Esophagus squamous epithelium (tissue), 5 donors: ENCODE measurements at places on chromosomes 7 and 10.

DNA sequence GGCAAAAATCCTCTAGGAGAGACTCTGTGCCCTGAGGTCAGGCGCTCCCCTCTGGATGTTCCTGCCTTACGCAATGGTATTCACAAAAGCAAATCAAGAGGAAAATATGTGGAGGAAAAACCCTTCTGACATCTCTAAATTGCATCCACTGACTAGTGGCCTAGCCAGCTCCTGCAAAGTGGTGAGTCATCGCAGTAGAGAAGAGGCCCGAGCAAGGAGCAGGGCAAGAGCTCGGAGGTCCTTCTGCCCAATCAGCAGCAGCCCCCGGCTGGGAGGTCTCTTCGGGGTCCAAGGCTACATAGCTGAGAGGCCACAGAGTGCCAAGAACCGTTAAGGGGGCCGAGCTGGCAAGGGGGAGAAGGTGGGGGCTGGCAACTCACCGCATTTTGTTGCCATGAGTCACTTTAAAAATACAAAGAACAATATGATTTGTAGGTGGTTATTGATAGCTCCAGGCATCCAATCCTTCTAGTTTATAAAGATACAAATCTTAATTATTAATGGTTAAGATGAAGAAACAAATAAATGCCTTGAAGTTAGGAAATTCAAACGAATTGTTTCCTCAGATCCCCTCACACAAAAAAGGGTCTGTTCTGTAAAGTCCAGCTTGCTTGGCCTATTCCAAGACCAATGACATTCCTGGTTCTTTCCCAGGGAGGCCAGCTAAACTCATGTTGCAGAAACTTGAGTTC lies 161.6 kb downstream of the PKD1L1 start:
- no peak for DNase-seq

GRCh38 chr10:25481467-25481866 lies 306.7 kb downstream of the GPR158 start:
- no peak for DNase-seq

- no peak for DNase-seq
Measured at GRCh38 chr7:25389489-25390106, 161.3 kb upstream of the NPVF start.

- DNase-seq: no peak
Measured at GRCh38 chr7:88218836-88219605, 817 bp downstream of the SRI start.

DNA sequence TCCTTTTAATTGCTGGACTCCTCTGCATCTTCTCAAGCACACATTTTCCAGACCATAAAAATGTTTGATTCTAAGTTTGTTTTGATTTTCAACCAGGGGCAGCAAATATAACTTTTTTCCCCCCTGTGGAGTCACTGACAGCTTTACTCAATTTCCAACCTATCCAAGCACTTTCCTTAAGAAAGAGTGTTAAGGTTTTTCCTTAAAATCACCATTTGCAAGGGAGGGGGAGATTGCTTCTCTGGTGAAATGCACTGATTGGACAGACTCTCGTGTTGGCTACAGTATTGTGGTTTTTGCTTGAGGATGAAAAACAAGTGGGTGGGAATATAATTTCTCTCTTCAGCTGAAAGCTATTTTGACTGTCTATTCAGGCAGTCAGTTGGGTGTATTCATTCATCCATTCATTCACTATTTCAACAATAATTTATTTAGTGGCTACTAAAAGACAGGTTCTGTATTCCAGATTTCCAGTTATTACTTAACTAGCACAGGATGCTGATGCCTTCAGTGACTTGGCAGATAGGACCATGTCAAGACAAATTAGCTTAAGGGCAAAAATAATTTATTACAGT lies 146.3 kb downstream of the BAMBI start:
- no peak for DNase-seq

DNA sequence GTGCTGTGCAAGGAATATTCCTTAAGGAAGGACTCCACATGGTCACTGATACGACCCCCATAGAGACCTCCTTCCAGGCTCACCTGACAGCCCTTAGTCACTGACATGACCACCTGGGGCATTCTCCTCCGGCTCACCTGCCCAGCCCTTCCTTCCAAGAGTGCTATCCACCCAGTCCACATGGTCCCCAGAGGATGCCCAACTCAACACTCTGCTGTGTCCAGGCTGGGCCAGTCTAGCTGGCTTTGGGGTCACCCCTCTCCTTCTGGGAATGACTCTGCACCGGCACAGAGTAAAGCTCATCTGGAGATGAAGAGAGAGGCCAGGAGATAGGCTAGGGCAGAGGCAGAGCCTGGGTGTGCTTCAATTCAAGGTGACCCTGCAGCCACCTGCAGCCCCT lies 300.8 kb downstream of the TNS3 start:
- DNase-seq: no peak

- DNase-seq: no peak
Measured at GRCh38 chr7:121382473-121382872, 13.6 kb downstream of the FAM3C start.

GRCh38 chr10:5376450-5376849 lies 11.7 kb downstream of the UCN3 start:
- no peak for DNase-seq

DNA sequence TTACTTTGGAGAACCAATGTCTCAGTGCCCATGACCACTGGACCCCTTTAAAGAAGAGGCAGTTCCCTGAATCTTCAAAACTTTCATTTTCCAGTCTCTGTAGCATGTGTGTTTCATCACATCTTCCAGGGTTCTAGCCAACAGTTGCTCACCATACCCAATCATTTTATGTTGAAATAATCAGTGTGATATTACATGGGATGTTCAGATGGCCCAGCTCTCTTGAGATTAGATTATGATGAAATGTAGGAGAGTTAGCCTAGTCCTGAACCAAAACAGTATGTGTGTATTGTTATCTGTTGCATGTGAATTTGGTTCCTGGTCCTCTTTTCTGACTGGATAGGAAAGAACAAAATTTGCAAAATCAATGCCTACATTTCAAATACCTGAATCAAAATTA lies 144.5 kb downstream of the ANKRD7 start:
- DNase-seq: no peak

DNA sequence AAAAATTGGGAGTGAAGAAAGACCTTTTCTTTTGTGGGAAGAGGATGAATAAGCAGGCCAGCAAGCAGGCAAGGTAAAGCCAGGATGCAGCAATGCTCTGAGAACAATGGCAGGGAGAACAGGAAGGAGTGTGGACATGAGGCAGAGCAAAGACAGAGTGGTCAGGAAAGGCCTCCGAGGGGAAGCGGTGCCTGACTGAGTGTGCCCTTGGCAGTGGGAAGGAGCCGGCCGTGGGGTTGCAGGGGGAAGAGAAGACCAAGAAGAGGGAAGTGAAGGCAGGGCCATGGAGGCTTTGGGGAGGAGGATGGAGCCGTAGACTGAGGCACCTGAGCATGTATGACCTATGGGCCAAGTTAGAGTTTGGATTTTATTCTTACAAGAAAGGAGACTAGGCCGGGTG lies 21.9 kb upstream of the ZNF212 start:
- no peak for DNase-seq

GRCh38 chr7:121872831-121873288 lies at the start of gene PTPRZ1:
Gene PTPRZ1 (plus strand): TSS chr7:121873161. CDS start chr7:121873500, 339 bp downstream.
- no peak for DNase-seq

GRCh38 chr7:88759230-88760135 lies at the start of gene ZNF804B:
Gene ZNF804B (plus strand): TSS chr7:88759700. CDS start chr7:88759977, 277 bp downstream.
- no peak for DNase-seq

GRCh38 chr7:148664324-148664723 lies 34.4 kb upstream of the CUL1 start:
- no peak for DNase-seq

DNA sequence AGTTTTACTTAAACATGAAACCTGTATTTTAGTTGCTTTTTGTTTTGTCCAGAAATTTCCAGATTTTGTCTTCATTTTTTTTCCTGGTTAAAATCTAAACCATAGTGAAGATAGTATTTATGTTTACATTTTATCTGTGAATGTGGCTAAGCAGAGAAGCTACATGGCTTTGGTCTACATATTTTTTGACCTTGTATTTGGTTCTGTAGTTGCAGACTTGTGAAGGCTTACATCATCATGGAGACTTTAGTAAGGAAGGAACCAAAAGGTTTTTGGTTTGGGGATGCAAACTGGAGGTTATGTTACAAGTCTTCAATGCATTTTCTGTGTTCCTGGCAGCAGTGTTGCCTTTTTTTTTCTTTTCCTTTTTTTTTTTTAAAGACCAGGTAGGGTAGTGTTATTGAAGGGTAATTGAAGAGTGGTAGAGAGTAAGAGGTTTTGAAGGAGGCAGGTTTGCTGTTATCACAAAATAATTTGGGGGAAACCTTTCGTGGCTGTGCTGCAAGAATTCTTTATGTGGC lies 30.9 kb upstream of the VDAC2 start:
- DNase-seq: no peak

DNA sequence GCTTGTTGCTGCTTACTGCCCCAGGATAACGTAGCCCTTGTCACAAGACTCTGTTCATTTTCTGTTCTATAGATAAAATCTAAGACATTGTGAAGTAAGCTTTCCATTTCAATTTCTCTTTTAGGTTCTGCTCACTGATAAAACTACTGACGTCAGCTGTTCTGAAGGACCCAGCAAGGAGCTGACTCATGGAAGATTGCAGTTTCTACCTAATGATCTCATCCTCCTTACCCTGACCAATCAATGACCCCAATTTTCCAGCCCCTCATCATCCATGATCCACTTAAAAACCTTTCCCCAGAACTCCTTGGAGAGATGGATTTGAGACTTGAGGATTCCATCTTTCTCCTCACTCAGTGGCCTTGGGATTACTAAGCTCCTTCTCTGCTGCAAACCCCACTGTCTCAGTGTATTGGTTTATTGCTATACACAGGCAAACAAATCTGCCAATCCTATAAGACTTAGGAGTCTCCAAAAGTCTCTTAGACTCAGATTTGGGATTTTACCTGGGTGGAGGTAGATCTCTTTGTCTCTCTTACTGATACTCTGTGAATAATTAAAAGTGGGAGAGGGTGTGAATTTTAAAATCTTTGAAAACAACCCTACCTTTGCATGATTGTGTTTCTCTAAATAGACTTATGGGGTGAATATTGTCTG lies 109.2 kb upstream of the TRIM24 start:
- no peak for DNase-seq

- no peak for DNase-seq
Measured at GRCh38 chr7:20343941-20344340, 13.2 kb downstream of the ITGB8 start.

DNA sequence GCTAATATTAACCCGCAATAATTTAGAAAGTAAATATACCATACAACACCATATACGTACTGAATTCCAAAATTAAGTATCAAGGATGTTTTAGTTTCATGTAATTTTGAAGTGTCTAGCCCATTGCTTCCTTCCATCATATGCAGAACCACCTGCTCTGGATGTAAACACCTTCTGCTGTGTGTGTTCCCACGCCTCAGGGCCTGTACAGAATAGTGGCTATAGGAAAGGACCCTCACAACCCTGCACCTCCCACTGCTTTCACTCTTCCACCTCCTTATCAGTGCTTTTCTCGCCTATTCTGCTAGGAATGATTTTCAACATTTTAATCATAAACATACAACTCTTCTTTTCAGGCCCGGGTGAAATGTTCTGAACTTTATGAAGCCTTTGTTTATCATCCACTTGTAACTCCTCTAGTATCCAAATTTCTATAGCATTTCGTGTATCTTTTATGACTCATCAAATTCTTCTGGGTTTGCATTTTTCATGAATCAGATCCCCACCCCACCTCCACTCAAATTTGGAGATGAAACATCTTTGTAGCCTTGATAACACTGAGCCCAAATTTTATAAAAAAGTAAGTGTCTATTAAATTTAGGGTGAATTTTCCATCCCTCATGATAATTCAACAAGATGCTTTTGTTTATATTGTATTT lies 1106.8 kb upstream of the C7orf33 start:
- DNase-seq: no peak

- no peak for DNase-seq
Measured at GRCh38 chr7:129769866-129770808, 158.6 kb downstream of the NRF1 start.

DNA sequence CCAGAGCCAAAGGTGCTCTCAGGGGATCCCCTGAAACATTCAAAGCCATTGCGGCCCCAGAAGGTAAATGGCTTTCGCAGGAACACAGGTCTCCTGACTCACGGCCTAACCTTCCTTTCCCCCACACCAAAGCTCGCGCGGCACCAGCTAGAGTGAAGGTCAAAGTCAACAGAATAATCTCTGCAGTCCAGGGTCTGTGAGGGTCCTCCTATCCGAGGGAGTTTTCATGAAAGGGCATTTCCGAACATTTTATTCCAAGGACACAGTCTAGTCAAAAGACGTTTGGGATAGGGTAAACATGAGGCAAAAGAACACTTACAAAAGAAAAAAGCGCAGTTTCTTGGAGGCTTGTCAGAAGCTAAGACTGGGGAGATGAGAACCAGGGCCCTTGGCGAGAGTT lies 559 bp upstream of the STEAP2 start:
- no peak for DNase-seq

- no peak for DNase-seq
Measured at GRCh38 chr10:6781133-6781770, 201.2 kb upstream of the PRKCQ start.

DNA sequence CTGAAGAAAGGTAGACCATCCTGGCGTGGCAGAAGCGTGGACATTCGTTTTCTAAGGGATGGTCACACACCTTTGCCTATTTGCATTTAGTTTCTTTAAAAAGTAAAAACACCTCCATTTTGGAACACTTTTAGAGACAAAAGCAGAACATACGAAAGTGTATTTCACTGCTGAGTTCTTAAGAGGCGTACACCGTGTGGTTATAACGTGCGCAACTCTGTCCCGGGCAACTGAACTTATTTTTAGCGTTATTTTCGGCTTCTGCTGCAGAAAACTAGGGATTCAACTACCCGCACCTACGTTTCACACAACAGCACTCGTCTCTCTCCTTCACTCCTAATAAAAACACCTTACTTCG lies 557 bp upstream of the LSM8 start:
- DNase-seq: no peak

- no peak for DNase-seq
Measured at GRCh38 chr10:74652664-74653063, 173.7 kb upstream of the KAT6B start.

GRCh38 chr10:30068492-30069223 lies 9.3 kb upstream of the JCAD start:
- no peak for DNase-seq

- DNase-seq: no peak
Measured at GRCh38 chr10:116103668-116104067, 169.3 kb downstream of the GFRA1 start.

DNA sequence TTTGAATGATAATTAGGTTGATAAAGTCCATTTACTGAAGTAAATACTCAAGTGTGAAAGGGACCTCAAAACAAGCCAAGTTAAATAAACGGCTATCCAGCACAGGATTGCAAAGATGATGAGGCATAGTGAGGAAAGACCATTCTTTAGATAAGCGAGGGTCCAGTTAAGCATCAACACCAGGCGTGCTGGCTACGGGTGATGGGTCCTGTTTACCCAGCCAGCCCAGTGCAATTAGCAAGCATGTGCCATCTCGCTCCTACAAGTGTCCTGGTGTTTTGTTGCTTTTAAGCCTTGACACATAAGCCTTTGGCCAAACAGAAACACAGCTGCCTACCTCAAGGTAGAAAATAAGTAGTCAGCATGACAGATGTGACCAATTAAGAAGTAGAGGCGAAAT lies 7.1 kb downstream of the NEBL start:
- no peak for DNase-seq

- no peak for DNase-seq
Measured at GRCh38 chr10:22712956-22713852, 1.2 kb downstream of the PIP4K2A start.
